DMS79 treated with DMSO at 0.1 percent for 48 hours (cell line): ENCODE measurements at places on chromosomes 11 and 22.

GRCh38 chr11:40271361-40271760, 1188.1 kb downstream of the LRRC4C start:
- DNase-seq, result no peak

GRCh38 chr11:114142707-114143106, 83.2 kb downstream of the ZBTB16 start:
- no peak for DNase-seq

DNA sequence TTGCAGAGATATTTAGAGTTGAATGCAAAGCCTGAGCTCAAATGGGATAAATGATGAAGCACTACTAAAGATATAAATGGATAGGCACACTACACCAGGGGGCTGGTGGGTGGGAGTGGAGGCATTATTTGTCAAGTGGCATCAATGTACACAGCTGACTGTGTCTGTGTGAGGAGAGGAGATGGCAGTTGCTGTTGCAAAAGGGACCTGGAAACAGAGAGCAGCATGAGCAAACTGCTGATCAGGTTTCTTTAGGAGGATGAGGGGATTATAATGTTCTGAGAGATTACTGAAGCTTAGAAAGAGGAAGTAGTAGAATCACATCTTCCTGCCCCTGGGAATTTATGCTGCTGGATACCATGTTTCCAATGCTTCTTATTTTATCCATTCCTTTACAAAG, 39.4 kb upstream of the LIN7C start:
- DNase-seq, result no peak

GRCh38 chr11:131073167-131073566, 156.9 kb upstream of the SNX19 start:
- DNase-seq, result no peak

DNA sequence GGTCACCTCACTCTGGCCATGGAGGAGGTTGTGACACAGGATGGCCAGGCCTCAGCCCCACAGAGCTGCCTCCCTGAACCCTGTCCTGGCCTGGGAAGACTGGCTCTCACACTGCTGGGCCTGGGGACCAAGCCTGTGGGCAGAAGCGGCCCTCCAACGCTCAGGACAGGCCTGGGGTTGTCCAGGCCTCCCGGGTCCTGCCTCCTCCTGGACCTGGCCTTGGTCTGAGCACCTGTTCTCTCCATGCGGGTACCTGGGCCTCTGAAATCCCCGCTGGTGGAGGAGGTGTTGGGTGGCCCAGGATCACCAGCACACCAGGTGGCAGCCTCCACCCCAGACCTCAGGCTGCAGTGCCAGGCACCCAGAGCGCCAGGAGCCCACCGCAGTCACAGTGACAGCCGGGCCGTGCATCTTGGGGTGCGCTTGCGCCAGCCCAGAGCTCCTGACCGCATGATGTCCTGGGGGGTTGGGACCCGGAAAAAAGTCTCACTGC, 16.1 kb upstream of the PIM3 start:
- no peak for DNase-seq

DNA sequence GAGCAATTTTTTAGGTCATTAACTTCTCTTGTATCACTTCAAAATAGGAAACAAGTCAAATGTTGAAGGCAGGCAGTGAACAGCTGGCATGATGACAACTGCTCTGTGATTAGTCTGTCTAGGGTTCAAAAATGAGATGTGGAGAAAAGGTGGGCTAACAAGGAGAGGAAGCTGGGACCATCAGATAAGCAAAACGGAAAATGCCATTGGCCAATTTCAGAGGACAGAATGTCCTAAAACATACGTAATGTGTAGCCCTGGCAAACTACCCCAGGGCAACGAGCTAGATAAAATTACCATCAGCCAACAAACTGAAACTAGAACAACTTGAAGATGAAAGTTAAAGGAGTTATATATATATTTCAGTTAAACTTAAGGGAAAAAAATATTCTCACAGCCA, 93.2 kb downstream of the RELT start:
- no peak for DNase-seq

DNA sequence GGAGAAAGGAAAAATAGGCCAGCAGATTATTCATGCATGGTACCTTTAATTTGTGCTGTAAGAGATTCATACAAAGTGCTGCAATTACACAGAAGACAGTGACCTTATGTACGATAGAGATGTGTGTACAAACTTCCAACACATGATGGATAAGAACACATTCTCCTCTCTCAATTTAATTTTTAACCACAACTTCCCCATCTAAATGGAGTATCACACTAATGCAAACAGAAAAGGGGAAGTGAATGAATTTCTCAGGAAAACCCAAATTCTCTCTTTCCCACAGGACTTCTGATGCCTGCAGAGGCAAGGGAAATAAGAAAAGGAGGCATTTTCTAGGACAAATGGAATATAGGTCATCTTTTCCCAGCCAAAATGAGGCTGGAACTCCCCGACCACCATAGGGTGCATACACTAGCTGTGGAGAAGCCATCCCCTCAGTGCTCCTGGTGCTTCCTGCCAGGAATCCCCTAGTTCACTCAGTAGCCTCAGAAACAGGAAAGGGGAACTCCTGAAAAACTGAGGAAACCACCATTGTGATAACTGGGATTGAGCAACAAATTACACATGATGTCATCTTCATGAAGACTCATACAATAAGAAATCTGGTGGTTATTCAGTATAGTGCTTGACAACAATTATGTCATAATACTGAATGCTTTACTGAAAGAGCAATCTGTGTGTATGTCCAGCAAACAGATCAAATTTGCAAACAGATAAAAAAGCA, 22.4 kb downstream of the MMP10 start:
- no peak for DNase-seq

GRCh38 chr11:3853899-3854659, 1.4 kb upstream of the STIM1 start:
- DNase-seq, result peak; percentile 66

GRCh38 chr22:42434748-42435425, 2.7 kb upstream of the NFAM1 start:
- DNase-seq, result peak; percentile 37

DNA sequence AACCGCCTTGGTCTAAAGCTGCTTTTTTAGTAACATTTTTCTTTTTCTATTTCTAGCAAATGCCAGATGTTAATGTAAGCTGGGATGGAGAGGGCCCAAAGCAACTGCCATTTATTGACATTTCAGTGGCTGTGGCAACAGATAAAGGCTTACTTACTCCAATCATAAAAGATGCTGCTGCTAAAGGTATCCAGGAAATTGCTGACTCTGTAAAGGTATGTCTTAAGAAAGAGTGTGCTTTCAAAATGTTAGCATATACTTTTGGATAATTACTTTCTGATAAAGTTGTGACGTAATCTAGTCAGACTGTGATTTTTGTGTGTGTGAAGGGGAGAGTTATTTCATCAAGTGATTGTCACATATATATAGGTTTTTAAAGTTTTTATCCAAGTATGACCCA, 68.1 kb downstream of the PDHX start:
- DNase-seq, result no peak

- peak; percentile 50 for DNase-seq
Measured at GRCh38 chr11:65500387-65501185, 1.7 kb downstream of the MALAT1 start.

- peak; percentile 73 for DNase-seq
Measured at GRCh38 chr11:66743271-66743968, 14.4 kb upstream of the SPTBN2 start.

DNA sequence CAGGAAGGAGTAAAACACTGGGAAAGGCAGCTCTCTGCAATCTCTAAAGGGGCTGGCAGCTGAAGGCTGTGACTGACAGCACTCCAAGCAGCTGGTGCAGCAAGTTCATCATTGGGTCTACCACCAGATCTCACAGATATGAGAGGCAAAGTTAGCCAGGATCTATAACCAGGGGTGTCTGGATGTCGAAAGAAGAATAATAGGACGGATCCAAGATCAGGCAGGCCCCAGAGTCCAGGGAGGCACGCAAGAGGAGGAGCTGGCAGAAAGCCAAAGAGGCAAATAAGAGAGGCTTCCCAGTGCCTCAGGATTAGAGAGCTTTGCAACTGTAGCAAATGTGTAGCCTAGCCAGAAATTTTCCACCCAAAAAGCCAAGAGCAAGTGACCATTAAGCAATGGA, 77.1 kb downstream of the RBMXL2 start:
- no peak for DNase-seq

GRCh38 chr22:46707827-46708570, 30.1 kb downstream of the CERK start:
- no peak for DNase-seq

DNA sequence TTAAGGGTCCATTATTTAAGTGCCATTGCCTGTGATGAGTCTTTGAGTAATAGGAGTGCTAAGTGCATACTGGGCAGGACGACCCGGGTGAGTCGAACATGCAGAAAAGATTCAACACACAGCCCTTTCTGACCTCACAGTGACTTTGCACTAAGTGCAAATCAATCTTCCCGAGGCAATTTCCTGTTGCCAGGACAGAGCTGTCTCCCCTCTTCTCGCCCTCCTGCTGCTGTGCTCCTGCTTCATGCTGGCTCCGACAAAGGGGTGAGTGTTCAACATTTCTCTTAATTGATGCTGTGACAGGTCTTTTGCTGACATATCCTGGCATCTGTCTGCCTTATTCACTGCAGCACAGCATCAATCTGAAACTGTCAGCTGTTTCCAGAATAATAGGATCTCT, 42.0 kb downstream of the MCHR1 start:
- no peak for DNase-seq

DNA sequence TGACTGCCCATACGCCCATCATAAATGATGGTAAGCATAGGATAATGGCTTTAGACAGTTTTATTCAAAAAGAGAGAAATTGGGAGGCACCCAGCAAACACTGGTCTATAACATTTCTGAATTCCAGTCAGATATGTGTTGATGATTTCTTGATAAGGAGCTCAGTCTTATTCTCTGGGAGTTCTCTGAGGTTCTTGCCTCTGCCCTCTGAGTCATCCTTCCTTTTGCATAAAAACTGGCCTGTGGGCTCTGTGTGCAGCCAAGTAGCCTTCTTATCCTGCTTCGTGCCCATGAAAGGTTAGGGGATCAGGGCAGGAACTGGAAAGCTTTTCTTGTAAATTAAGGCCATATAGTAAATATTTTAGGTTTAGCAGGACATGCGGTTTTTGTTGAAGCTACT, 48.9 kb downstream of the FAR1 start:
- no peak for DNase-seq

GRCh38 chr11:76830639-76831327, 29.9 kb upstream of the ACER3 start:
- DNase-seq, result peak; percentile 24

DNA sequence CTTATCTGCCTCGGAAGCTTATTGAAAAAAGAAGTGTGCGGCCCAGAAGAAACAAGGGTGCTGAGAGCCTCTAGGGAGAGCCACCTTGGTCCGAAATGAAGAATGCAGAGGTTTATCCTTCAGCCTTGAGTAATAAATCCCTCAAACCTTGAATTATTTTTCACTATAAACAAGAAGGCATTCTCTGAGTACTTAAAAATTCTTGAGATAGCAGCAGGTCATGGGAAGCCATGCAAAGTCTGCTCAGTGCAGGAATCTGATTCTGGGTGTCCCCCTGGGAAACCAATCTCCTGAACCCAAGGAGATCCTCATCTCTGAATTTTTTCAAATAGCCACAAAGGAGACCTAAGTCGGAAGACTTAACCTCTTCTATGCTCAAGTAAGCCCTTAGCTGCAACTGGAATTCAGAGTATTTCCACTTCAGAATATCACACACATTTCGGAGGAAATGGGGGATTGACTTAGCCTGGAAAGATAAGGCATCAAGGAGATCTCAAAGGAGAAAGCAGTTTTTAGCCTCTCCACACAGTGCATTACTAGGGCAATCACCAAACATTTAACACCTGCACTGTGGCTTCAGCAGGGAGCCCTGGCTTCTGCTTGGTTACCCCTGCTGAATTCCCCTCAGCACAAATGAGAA, 365.0 kb downstream of the ETS1 start:
- no peak for DNase-seq
